Left lung (tissue), 14 donors: ENCODE measurements at places on chromosomes 4 and X. TPM values are rescaled to one million over a fixed set of nuclear protein-coding genes. Genes with fewer than 3 reads are reported as not detected.

The TRIML2 gene
- polyA plus RNA-seq: not detected

The NWD2 gene
- 0.01 TPM for polyA plus RNA-seq

The SYAP1 gene
- polyA plus RNA-seq: 21.8 TPM

The INPP4B gene
- 11.5 TPM for polyA plus RNA-seq

The PGRMC2 gene
- polyA plus RNA-seq: 79.9 TPM

The TCEAL7 gene
- 24.2 TPM for polyA plus RNA-seq

The JCHAIN gene
- polyA plus RNA-seq: 1.5 TPM

The MAGEA3 gene
- polyA plus RNA-seq: not detected

The S100G gene
- not detected for polyA plus RNA-seq

The TSPAN7 gene
- polyA plus RNA-seq: 33.8 TPM

The TMPRSS11A gene
- 0.04 TPM for polyA plus RNA-seq

The UGT2B11 gene
- not detected for polyA plus RNA-seq
